Caudate nucleus (tissue), 63 donors: ENCODE measurements at places on chromosomes 7 and 10.
A peak's percentile ranks its signal among the peaks of the same experiment; 100 is the strongest.

DNA sequence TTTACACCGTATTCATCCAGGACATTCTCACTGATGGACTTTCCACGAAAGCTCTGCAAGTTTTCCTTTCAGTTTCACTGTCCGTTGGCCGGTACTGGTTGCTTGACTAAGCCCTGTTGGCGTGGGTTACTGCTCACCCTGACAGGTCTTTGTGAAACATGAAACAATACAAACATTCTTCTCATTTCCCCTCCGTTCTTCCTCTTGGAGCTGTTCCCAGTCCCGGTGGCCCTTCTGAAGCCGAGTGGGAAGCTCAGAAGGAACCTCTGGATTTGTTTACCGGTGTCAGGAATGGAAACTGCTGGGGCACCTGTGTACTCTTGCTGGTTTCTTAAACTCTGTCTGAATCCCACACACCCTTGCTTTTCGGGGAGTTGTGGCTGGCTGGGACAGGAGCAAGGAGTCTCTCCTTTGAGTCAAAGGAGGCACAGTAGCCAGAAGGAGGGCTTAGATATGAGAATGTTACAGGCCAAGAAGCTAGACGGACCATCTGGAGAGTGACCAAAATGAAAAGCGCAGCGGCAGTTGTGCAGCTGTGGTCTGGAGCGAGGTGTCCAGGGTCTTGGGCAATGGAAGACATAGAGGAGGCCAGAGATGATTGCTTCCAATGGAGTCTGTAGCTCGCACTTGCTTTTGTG is 45.7 kb downstream of the LYZL2 start:
- peak; percentile 7 for DNase-seq

GRCh38 chr7:139603282-139603681 is 79.8 kb downstream of the CLEC2L start:
- no peak for DNase-seq

DNA sequence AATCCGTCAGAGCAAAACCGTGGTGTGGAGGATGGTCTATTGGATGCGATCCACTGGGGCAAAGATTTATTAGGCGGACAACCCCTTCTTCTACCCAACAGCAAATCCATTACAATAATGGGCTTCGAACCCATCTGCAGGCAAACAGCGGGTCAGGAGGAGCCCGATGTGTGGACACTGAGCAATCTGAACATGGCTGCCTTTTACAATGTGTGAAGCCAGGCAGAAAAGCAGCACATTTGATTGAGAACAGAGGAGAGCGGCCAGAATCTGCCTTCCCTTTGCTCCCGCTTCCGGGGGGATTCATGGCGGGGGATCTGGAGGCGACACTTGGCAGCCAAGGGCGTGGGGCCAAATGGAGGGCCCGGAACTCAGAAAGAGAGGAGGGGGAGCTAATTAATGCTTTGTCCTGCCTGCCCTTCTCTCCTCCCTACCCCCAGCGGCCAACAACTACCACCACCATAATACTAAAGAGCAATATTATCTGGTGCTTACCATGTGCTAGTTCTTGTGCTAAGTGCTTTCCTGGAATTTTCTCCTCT is 133.0 kb downstream of the EMX2 start:
- no peak for DNase-seq

DNA sequence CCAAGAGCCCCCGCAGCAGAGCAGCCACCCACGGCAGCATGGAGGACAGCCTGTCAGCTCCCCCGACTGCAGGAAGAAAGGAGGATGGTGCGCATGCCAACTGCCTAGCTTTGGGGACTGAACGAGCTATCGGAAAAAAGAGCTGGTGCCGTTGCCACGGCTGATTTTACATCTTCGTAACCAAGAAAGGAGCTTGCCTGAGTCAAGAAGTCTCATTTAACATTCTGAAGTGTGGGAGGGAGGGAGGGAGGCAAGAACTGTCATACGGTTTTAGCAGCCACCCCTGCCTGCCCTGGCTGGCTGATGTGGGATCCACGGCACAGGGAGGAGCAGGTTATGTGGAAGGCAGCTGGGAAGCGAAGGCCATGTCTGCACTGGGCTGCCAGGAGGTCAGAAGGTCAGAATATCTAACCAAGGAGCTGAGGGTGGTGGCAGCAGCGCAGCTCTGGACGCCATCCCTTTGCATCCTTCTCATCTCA is 74.7 kb upstream of the CAMK2B start:
- no peak for DNase-seq

GRCh38 chr10:6382081-6382480 is 179.3 kb downstream of the PFKFB3 start:
- peak; percentile 19 for DNase-seq
